ENCODE measurements at places on chromosomes 2 and 18. TPM values are rescaled to one million over a fixed set of nuclear protein-coding genes. Genes with fewer than 3 reads are reported as not detected.
A peak's percentile ranks its signal among the peaks of the same experiment; 100 is the strongest.

GRCh38 chr2:102615620-102616436 lies 3.5 kb upstream of the SLC9A2 start:
- DNase-seq: peak; percentile 59

Gene C2orf72
- total RNA-seq: 1.4 TPM

- no peak for DNase-seq
Measured at GRCh38 chr2:207141386-207141785, 24.4 kb downstream of the KLF7 start.

DNA sequence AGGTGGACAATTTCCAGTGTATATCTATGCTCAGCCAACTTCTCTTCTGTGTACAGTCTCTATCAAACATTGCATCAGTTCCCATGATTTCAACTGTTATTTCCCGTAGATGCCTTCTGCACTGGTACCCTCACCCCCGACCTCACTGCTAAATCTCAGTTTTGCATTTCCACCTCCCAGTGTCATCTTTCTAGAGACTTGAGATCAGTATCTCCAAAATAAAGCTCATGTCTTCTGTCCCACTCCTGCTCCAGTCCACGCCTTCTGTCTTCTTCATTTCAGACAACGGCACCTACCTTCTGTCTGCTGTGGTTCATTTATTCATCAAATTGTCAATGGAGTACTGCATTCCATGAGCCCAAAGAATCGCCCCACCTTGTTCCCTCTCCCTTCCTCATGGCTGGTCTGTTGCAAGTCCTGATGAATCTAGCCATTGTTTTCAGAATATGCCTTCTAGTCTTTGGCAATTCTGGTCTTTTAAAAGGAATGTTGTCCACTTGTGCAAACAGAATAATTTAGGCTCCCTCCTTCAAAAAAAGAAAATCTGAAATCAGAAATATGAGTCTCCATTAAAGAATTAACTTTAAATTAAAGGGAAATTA lies 23.3 kb upstream of the NPAS2 start:
- DNase-seq: no peak

Gene MBP
- 107 TPM for total RNA-seq

Gene LONRF2
- 0.10 TPM for total RNA-seq

Gene METTL4
- 23.1 TPM for total RNA-seq

GRCh38 chr18:40874233-40874632 lies 1080.8 kb upstream of the PIK3C3 start:
- DNase-seq: no peak

Gene LAMA1
- total RNA-seq: not detected

DNA sequence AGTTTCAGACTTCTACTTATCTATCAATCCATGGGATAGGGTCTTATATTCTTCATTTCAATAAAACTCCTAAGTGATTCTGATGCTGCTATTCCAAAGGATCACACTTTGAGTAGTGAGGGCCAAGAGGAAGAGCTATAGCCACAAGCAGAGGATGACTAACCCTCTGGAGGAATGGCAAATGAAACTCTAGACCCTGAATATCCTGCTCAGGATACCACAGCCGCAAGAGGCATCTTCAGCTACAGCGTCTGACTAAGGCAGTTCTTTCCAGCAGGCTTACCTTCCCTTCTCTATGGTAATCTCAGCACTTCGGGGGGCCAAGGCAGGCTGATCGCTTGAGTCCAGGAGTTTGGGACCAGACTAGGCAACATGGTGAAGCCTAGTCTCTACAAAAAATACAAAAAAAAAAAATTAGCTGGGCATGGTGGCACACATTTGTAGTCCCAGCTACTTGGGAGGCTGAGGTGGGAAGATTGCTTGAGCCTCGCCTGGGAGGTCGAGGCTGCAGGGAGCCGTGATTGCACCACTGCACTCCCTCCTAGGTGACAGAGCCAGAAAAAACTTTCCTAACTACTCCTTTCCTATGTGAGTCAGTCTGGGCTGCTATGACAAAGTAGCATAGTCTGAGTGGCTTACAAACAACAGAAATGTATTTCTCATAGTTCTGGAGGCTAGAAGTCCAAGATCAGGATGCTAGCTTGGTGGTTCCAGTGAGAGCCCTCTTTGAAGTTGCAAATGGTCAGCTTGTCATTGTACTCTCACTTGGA lies 371.9 kb downstream of the IRS1 start:
- no peak for DNase-seq

DNA sequence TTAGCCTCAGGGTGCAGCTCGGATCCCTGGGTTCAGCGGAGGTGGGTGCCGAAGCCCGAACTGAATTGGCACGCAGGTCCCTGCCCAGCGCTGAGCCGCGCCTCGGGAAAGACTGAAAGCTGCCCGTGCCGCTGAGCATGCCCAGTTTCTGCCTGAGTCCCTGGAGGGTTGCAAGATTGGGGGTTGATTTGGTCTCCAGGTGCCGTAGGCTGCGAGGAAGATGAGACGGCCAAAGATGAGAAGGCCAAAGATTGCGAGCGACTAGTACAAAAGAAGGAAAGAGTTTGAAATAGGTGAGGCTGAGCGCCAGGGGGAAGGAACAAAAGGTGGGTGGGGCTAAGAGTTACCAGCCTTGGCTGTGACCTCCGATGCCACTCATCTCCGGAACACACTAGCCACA lies 852 bp upstream of the KCNH7 start:
- DNase-seq: no peak

- no peak for DNase-seq
Measured at GRCh38 chr2:238941262-238941792, 93.4 kb downstream of the TWIST2 start.

Gene ZNF2
- total RNA-seq: 4.7 TPM

Gene IMPA2
- 20.2 TPM for total RNA-seq

DNA sequence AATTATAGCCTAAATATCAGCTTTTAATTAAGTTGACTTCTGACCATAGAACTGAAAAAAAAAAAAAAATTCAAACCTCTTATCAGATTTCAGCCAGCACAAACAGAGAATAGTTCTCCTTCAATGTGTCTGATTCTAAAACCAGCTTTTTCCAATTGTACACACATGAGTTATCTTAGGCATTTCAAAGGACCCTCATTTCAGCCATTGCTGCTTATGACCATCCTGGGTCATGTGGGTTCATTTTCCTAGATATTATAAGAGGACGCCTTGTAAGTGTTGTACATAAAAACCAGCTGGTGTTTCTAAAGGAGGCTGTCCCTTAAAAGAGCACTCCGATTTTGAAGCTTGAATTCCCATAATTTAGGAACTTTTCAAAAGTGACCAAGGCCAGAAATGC lies 62.3 kb upstream of the DYNC1I2 start:
- DNase-seq: no peak

DNA sequence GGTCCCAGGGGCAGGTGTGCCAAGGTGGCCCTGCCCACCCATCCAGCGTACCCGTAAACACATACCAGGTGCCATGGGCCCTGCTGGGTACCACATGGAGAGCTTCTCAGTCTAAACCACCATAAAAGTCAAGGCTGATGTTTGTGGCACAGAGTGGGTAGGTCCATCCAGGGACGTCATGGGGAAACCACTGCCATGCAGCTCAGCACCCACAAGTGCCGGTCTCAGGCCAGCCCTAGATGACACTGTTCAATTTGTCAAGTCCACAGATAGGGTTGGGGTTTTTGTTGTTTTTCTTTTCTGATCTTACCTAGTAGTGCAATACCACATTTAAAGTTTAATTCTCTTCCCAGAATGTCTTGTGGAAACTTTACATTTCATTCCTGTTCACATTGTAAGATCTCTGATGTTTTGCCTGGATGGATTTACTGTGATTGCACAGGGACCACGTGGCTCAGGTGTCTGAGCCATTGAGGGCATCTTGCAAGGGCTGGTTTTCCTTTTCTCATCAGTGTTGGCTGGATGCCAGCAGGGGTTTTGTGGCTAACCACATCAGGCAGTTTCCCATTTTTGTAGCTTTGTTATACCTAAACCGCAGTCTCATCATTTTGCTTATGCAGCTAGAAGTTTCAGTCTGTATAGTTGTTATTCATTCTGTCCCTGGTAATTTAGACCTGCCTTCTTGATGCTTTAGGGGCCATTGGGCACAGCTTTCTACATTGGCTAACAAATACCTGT lies 64.7 kb downstream of the STK25 start:
- DNase-seq: peak; percentile 95

DNA sequence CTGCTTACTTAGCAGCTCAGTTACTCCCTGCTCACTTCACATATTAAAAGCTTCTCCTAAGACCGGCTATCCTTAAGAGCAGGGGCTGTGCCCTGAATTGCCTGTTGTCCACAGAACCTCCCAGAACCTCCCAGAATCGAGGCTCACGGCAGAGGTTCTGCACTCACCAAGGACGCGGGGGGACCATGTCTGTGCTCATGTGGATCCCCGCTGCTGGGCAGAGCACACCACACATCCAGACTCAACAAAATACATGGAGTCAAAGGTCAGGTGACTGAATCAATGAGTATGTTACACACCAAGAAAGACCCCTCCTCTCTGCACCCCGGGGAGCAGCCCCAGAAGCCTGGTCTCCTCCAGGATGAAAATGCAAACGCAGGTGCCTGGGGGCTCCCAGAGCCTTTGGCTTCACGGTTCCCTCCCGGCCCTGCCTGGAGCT lies 149.0 kb downstream of the MBP start:
- no peak for DNase-seq

Gene MYO3B
- 4.1 TPM for total RNA-seq

GRCh38 chr18:62460851-62461300 lies 61.9 kb upstream of the ZCCHC2 start:
- no peak for DNase-seq

DNA sequence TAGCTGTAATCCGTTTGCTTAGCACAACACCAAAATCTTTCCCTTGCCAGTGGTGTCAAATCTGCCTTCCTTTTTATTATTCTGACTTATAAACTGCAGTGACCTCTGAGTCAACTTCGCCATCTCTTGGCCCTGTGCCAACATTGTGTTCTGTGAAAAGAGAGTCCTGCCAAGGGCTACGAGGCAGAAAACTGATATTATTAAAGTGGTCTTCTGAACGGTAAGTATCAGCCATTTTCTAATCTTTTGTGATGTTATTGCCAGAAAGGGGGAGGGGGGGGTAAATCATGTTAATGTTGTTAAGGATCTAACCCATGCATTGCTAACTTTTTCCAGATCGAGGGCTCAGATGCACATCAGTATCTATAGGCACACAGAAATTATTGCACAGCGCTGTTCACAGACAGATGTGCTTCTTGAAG lies 121.5 kb upstream of the LTBP1 start:
- no peak for DNase-seq

GRCh38 chr2:9630736-9631552 lies at the start of gene YWHAQ:
Gene YWHAQ (minus strand): TSS chr2:9630997. CDS start chr2:9630452, 545 bp downstream.
- DNase-seq: peak; percentile 98

DNA sequence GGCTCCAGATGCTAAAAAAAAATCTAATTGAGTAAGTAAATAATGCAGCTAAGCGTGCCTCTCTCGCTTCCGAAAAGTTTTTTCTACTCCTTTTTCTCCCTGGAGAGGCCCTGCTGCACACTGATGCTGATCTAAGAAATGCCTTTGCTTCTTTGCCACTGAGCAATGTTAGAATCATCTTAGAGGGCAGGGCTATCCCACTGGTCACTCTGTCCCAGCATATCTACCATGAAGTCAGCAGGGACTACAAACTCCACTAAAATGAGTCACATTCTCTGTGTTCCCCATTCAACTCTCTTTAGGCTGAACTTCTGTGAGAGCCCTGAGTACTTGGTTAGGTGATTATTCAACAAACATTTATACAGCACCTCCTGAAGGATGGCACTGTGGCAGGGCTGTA lies 127.6 kb upstream of the LYPD1 start:
- DNase-seq: no peak

- no peak for DNase-seq
Measured at GRCh38 chr2:172293952-172294351, 133.4 kb upstream of the ITGA6 start.

- DNase-seq: no peak
Measured at GRCh38 chr2:20092226-20092900, 40.9 kb upstream of the LAPTM4A start.

DNA sequence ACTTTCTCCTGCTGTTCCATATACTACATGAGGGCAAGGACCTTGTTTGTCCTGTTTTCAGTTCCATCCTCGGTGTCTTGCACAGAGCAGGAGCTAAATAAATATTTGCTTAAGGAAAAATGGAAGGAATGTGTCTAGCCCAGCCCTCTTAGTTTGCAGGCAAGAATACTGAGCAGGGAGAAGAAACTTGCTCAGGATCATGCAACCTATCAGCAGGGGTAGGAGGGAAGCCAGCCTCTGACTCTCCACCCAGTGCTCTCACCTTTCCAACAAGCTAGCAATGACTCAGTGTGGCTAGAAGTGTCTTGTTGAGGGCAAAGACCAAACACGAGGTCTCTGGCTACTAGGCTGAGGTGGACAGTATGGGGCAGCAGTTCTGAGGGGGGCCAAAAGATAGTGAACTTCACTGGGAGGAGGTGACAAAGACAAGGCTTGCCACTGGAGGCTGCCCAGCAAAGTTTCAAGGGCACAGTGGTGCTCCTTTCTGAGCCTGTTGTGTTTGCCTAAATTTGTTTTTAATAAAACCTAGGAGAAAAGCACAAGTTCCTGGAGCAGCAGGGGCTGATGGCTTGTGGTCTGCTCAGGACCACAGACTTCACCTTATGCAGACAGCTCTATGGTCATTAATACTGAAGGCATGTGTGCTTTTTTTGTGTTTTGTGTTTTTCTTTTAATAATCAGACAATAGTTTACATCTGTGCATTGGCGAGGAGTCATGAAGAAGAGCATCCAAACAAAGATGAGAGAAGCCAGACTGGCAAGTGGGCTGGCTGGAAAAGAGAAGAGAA lies 49.1 kb upstream of the CTAGE1 start:
- no peak for DNase-seq

- no peak for DNase-seq
Measured at GRCh38 chr18:10059610-10060468, 146.0 kb downstream of the VAPA start.

GRCh38 chr2:44981714-44982108 lies 27.5 kb downstream of the SIX2 start:
- peak; percentile 73 for DNase-seq

DNA sequence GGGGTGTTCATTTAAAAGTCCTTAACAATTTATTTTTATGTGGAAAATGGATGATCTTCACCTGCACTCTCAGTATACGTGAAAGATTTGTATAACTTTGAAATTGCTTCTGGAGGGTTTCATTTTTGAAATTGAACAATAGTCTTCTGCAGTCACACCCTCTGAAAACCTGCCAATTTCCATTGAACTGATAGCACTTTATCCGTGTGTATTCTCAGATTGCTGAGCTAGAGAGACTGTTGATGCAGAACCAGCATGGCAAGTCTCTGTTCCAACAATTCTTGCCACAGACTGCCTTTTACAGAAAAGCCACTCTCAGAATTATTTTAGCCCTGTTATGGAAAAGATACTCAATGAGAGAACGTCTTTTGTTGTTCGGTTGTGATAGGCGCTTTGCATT lies 6.6 kb upstream of the GULP1 start:
- DNase-seq: no peak

DNA sequence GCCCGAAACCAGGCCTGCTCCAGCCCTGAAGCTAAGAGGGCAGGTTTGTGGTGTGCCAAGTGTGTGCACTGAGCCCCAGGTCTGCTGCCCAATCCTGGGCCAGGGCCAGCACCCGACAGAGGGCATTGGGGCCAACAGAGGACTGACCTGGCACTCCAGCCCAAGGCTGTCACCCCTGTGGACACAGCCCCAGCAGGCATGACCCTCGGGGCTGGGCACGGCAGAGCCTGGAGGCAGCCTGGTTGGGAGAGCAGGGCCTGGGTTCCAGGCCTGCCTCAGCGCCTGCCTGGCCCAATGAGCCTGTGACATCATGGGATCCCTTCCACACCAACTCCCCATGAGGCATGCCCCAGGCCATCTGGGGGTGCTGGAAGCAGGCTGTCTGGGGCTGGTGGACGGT lies 10.8 kb upstream of the SNED1 start:
- DNase-seq: no peak

Measured in activated T-cell treated with anti-CD3 and anti-CD28 coated beads, Interleukin-2, amount 50 U/mL, for 72 hours (primary cell).